Stimulated activated CD4-positive, alpha-beta T cell treated with anti-CD3 and anti-CD28 coated beads, Interleukin-4, amount 100 ng/mL, for 1 hour (primary cell): ENCODE measurements at places on chromosomes 6 and 20.

- DNase-seq, result no peak
Measured at GRCh38 chr6:100845676-100846075, 35.5 kb downstream of the ASCC3 start.

- DNase-seq, result peak; percentile 46
Measured at GRCh38 chr20:37081717-37082289, 14.0 kb downstream of the RBL1 start.

GRCh38 chr6:119655124-119655523 is 305.6 kb upstream of the MAN1A1 start:
- DNase-seq, result no peak

GRCh38 chr6:13766201-13766634 is 48.1 kb downstream of the MCUR1 start:
- no peak for DNase-seq

DNA sequence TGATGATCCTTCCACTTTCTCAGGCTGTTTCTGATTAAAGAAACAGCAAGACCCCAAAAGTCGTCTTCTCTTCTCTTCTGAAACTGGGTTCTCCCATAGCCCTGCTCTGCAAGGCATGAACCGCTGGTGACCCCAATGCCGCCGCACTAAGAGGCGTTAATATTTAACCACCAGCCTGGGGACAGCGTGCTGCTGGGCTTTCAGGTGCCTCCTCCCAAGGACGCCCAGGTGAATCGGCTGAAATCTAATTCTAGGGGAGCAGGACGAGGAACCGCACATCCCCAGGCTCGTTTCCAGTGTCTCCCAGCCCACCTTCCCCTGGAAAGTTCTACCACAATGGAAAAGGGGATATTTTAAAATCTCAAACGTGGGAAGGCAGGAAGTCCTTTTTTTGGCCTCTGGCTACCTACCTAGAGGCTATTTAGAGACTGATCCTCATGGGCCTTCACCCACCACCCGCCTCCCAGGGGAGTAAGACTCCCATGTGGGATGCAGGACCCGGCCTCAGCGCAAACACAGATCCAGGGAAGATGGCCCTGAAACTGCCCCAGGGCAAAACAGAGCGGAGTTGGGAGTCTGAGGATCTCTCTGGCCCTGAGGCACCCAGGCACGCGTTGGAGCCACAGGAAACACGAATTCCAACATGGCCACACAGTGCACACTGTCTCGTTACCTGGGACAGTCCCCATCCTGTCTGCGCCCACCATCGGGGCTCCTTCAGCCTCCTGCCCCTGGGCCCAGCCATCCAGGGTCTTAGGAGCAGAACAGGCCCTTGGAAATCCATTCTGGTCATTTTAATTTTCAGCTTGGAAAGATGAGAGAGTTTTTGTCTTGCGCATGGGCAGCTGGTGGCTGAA is 56.2 kb downstream of the BMP7 start:
- DNase-seq, result no peak
